ENCODE measurements at places on chromosomes 6 and 20.
A peak's percentile ranks its signal among the peaks of the same experiment; 100 is the strongest.

- ATAC-seq: no peak
These were observed 38.6 kb upstream of the MARCKS start for GRCh38 chr6:113818578-113818977.

- ATAC-seq: no peak
These were observed 20.8 kb downstream of the ZDHHC14 start for GRCh38 chr6:157401734-157402338.

DNA sequence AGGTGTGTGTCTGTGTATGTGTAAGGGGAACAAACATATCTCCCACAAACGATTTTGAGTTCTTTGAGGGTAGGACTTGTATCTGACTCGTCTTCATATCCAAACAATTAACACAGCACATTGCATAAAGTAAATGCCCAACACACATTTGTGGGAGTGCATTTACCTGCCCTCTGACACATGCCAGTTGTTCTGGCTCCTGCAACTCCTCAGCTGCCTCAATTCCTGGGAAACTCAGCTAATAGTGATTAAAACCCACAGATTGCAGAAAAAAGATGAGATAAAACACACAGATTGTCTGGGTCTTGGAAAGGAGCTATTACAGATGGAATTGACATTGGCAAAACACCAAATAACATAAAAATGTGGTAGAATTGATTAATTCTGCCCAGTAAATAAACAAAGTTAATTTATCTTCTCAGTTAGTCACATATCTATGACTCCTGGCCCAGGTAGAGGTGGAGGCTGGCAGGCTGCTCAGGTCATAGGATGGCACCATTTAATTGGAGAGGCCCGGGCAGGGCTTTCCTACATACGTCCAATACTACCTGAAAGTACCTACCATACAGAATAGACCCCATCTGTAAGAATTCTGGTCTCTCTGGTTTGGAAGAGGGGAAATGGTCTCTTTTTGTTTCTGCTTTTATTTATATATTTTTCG is 71.5 kb upstream of the IFNGR1 start:
- ATAC-seq: no peak

DNA sequence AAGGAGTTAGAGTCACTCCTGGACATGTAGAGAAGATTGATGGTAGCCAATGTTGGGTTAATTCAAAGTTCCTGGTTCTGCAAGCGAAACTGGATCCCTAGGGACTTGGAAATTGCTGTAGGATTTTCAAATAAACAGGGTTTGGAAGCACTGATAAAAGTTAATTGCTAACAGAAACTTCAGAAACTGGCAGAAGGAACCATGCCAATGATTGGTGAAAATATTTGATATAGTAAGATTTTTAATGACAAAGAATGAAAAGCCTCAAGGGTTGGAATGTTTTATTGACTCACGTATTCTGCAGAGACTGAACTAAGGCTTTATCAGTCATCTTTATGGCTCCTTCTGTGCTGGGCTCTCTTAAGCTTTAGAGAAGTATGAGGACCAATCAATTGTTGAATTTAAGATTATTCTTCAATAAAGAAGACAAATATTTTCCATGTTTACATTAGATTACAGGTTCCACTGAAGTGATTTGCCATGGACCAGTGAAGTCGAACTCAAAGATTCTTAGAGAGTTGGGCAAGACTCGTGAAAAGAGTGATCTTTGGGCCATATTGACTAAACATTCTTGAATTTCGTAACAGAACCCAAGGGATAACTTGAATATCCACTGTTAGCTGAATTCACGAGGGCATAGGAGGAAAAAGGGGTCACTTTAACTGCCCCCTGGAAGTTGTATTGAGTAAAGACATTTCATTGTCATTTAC is 371.4 kb downstream of the HDGFL1 start:
- ATAC-seq: no peak

DNA sequence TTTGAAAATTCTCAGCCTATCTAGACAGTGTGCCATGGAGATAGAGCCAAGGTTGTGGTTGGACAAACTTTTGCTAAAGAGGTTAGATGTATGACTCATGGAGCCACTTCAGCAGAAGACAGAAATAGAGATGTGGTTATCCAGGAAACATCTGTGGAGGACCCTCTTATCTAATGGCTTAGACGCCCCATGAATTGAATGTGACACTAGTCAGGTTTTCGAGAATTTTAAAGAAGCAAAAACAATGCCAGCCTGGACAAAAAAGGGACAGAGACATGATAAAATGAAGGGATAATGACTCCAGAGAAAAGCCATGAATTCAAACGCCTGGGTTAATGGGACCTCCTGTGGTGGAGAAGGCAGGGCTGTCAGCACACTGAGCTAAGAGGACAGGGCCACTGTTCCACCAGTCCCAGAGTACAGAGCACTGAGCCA is 280.5 kb downstream of the CLVS2 start:
- ATAC-seq: no peak

- peak; percentile 93 for ATAC-seq
These were observed 64.1 kb upstream of the BEND6 start for GRCh38 chr6:56890683-56891429.

DNA sequence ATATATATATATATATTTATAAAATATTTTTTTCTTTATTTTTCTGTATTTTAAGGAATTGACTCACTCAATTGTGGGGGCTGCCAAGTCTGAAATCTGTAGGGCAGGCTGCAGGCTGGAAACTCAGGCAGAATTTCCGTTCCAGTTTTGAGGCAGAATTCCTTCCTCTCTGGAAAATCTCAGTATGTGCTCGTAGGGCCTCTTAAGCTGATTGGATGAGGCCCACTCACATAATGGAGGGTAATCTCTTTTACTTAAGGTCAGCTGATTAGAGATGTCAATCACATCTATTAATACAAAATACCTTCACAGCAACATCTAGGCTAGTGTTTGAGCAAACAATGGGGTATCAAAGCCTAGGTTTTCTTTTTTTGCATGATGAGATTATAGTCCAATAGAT is 244.7 kb upstream of the RNF24 start:
- no peak for ATAC-seq

DNA sequence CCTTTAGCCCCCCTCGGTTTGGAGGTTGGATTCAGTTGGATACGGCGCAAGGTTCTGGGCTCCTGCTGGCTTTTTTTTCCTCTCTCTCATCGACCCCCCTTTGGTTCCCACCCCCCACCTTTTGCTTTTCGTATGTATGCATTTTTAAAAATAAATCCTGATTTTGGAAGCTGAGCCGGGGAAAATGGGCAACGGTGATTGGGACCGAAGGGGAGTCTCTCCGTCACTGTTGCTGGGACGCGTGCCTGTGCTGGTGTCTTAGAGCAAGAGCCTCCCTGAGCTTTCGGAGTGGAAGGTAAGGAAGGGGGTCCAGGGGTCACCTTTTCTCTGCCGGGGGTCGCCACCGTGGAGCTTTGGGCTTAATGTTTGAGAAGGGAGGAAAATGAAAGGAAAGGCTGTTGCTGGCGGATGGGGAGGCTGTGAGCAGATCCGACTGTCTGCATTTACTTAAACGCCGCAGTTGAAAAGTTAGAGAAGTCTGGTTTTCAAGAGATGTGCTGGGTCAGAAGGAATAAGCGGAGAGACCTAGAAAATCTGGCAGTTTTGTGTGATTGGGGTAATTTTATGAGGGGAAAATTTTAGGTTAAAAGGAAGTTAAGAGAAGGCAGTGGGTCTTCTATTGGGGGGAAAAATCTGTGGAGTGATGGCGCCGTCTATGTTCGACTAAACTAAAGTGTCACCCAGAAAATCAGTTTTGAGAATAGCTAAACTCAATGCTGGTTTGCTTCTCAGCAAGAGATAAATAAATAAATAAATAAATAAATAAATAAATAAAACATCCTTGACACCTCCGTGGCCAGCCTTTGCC is 828 bp downstream of the ADGRB3 start:
- ATAC-seq: no peak

DNA sequence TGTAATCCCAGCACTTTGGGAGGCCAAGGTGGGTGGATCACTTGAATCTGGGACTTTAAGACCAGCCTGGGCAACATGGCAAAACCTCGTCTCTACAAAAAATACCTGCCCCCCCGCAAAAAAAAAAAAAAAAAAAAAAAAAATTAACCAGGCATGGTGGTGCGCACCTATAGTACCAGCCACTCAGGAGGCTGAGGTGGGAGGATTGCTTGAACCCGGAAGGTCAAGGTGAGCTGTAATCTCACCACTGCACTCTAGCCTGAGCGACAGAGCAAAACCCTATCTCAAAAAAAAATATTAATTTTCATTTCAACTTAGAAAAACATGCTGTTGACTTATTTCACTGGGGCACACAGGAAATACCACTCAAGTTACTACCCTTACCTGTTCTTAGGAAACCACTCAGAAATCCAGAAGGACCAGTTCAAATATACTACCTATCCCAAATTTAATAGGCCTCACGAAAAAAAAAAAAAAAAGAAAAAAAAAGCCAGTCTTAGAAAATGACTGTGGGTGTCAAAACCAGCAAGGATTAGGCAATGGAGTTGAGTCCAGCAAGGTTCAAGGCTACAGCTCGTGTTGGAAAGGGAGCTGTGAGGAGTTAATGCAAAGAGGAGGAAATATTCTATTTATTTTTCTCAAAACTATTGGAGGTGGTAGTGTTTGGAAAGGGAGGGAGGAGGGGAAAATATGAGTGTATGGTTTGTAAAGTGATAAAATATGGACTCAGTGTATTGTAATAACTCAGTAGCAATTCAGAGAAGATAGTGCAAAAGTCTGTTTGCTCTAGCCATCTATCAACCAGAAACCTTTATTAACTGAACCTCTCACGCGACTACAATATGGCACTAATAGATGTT is 33.9 kb upstream of the PIM1 start:
- ATAC-seq: no peak

DNA sequence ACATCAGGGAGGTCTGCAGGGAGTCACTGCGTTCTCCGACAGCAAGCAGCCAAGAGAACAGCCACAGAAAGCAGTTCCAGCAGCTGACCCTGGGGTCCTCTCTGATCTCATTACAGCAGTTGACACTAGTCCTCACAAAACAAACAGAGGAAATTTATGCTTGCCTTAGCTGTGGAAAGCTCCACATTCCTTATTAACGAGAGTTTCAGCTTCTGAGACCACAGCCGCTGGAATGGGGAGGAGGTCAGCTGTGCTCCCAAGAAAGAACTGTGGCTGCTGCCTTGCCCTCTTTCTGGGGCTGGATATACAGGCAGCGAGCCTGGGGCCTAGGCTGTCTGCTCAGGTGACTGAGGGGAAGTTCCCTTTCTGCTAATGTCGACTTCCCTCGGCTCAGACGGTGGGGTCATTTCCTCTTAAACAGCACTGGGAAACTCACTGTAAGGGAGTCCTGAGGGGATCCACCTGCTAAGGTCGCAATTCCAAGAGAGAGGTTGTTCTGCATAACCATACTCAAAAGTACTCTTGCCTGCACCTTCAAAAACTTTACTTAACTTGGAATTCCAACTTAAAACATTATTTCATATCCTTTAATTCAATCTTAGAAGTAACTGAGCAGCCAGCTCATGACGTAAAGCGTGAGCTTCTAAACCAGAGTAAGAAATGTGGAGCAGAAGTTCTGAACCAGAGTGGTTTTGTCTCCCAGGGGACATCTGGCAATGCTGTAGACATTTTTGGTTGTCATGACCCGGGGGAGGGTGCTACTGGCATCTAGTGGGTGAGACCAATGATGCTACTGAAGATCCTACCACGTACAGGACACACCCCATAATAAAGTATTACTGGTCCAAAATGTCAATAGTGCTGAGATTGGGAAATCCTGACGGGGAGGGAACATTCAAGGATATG is 80.3 kb downstream of the BACH2 start:
- ATAC-seq: peak; percentile 36

DNA sequence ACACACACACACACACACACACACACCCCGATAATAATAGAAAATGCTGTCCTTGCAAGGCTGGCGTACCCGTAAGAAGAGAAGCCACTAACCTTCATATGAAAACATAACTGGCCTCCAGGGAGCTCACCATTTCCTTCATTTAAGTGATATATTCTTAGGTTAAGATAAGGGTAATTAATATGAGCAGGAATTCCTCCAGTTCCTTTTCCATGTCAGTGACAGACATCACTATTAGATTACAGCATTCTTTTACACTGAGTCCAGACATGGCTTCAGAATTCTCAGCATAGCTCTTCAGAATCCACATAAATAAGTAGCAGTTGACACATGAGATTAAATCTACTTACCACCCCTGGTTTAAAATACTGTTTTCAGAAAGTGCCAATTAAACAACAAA is 121.9 kb downstream of the SIM1 start:
- no peak for ATAC-seq

- ATAC-seq: no peak
These were observed 31.8 kb upstream of the GMPR start for GRCh38 chr6:16206595-16207037.
